Kasumi-1 (cell line): ENCODE measurements at places on chromosomes 3 and 15.

- no peak for DNase-seq
Measured at GRCh38 chr3:32614956-32615355, 44.3 kb upstream of the DYNC1LI1 start.

GRCh38 chr3:55445551-55445950, 41.6 kb downstream of the WNT5A start:
- DNase-seq: no peak

DNA sequence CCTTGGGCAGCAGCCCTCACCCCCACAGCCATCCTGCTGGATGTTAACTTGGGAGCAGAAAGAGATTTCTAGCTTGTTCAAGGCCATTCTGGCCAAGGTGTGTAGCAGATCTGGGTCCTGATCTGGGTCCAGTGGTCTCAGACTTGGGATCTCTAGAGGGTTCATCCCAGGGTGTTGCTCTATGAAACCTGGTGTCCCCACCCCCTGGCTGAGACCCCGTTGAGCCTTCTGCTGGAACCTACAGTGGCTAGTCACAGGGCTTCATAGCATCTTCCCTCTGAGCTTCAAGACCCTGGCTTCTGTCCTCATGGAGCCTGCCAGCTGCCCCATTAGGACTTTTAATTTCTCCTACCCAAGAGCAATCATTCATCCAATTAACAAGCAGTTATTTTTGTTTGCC, 64.3 kb downstream of the EPHB1 start:
- DNase-seq: no peak

GRCh38 chr3:177221744-177222143, 24.5 kb upstream of the TBL1XR1 start:
- DNase-seq: peak; percentile 17

- DNase-seq: no peak
Measured at GRCh38 chr3:66076861-66077470, 38.2 kb upstream of the MAGI1 start.

DNA sequence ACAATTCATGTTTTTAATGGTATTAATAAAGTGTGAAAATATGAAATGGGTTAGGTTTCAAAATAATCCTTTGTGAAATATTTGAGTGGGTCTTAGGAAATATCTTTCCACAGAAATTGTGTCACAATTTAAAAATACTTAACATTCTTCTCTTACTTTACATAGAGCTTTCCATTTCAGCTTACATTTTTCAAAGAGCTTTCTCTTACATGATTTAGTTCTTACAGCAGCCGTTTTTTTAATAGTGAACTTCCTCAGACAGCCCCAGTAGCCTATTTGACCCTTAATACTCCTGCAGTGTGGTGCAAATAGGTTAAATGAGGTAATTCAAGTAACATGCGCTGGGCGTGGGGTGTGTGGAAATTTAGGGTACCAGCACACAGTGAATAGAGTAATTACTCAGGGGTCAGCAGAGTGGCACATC, 21.8 kb downstream of the P2RY12 start:
- no peak for DNase-seq

GRCh38 chr3:144923046-144923775, 951.6 kb downstream of the DIPK2A start:
- no peak for DNase-seq

- DNase-seq: no peak
Measured at GRCh38 chr15:77295446-77295845, 124.5 kb downstream of the PEAK1 start.

DNA sequence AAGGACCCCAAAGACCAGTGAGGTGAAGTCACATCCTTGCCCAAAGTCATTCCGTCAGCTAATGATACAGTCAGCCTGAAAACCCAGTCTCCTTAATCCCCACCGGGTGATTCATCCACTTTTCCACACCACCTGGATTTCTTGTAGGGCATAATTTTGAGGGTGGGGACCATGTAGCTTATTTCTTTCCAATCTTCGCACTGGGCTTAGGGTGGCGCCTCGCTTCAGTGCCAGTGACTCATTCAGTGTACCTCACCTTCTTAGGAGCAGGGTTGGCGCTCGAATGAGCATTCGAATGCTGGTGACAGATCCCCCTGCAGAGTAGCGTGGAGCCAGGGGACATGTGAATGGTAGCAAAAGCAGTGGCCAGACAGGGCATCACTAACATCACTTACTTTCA, 24.0 kb downstream of the BMF start:
- no peak for DNase-seq

GRCh38 chr3:196320137-196320536, 2.1 kb upstream of the DYNLT2B start:
- DNase-seq: peak; percentile 12

- no peak for DNase-seq
Measured at GRCh38 chr15:28107111-28107903, 8.2 kb upstream of the OCA2 start.

DNA sequence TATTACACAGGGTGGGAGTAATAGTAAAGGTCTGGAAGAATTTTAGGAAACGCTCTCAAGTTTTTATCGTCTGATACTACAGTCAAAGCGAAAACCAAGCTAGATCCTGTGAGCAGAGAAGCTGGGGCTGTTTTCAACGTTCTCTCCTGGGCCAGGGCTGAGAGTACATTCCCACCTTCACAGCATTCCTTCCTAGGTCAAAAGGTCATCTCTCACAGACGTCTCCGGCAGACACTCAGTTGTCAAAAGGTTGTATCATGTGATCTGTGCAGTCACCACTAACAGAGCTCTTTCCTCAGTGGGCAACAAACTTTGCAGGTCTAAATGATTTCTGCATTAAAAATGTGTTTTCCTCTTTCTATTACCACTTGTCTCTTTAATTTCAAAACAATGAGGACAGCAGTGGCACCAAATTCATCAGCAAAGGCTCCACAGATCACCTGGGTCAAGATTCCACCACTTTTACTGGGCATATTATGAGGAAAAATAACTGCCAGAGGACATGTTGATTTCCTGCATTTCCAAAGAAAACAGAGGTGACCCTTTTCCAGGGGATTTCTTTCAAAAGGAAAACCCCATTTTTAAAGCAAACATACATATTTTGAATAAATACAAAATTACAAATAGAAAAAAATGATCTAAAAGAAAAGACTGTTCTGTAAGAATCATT, 41.9 kb downstream of the MEIS2 start:
- no peak for DNase-seq

DNA sequence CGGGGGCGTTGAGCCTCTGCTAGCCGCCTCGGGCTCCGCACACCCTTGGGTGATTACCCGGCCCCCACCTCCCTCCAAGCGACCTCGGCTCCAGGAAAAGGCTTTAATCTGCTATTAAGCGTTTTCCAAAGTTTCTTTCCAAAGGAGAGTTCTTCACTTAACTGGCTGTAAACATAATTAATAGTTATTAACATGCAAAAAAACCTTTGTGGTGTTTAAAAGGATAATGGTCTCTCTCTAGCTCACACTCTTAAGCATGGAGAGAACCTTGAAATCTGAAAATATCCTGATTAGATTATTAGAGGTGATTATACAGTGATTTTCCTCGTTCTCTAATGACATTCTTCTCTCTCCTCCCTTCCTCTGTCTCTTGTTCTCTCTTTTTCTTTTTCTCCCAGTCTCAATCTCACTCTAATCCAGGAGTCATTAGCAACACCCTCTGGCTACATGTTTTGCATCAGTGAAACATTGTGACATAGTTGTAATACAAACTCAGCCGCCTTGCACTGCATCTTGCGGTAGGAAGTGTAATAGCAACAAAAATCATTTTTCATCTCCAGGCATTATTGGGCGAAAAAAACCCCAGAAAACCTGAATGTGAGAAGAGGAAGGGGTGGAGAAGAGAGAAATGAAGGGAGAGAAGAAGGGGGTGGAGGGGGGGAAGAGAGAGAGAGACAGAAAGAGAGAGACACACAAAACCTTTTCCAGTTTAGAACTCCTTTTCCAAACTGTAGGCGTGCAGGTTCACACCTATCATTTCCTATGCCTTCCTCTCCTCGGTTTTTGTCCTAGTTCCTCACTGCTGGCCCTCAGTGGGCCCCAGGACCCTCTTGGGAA, 24.4 kb downstream of the NR2F2 start:
- no peak for DNase-seq

DNA sequence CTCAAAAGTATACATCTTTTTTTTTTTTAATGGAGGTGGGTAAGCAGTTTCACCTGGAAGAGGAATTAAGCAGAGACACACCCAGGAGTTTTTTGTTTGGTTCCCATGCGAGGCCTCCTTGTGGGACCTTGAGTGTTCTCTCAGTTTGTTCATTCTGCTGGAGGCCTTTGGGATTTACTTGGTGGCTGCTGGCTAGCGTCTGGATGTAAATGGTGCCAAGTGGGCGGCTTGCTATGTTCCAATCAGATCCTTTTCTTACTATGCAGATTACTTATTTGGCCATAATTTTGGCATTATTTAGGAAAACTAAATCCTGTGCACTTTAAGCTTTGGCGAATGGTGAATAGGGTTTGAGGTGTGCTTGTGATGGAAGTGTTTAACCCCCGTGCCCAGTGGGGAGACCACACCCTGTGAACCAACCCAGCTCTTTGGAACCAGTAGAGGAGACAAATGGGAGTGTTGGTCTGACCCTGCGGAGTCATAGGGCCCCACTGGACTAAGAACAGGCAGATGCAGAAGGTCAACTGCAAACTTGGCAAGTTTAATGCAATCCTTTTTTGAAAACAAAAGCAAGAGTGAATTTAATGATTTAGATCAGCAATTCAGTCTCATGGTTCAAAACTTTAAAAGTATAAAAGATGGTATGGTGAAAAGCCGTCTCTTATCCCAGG, 79.4 kb downstream of the EBLN2 start:
- no peak for DNase-seq

GRCh38 chr3:132726341-132726823, 4.2 kb upstream of the NPHP3 start:
- peak; percentile 62 for DNase-seq

DNA sequence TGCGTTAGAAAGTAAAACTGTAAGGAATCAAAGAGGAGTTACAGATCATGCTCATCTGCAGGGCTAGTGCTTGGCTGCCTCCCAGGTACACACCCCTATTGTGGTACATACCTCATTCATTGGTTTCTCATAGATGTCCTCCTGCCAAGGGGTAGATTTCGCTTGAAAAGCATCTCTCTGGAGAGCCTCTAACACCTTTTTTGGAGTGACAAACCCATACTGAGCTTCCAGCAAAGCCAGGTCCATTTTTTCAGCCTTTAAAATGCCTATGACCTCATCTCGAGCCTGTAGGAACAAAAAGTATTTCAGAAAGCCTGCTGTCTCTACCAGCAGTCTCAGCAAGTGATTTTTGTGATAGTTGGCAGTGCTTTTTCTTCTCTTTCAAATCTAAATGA, 112.1 kb downstream of the CMSS1 start:
- no peak for DNase-seq

DNA sequence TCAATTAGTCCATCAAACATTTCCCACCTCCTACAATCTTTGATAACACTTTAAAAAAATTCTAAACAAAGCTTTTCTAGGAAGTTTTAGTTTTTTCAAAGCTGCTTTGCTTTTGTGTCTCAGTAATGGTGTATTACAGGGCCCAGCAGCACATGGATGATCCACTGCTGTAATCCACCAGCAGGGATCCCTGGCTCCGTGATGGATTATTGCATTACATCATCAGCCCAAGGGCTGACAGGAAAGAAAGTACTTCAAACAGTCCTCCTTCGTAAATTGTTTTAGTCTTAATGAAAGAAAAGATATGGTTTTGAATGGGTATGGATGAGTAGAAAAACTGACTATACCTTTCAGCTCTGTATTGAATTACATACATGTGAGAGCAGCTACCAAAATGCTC, 688.9 kb upstream of the NAALADL2 start:
- DNase-seq: no peak

- no peak for DNase-seq
Measured at GRCh38 chr3:148162132-148162531, 535.6 kb upstream of the AGTR1 start.

- peak; percentile 27 for DNase-seq
Measured at GRCh38 chr15:40928821-40929659, at the start of gene DLL4. DLL4 (plus strand) TSS chr15:40929340; CDS start chr15:40929669, 329 bp downstream.

DNA sequence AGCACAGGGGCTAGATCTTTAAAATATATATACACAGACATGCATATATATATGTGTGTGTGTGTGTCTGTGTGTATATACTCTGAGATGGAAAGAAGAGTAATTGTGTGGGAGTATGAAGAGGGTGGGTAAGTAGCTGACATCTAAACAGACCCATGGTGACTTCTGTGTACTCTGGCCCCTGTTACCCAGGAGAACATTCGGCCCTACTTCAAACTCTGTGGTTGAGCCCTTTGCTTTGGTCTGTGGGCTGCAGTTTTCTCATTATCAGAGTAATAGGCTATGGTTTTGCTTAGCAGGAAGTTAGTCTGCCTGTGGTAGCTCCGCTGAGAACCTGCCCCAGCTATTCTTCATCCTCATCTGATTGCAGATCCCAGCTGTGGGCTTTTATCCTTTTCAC, 141.4 kb downstream of the RBPMS2 start:
- DNase-seq: peak; percentile 66

DNA sequence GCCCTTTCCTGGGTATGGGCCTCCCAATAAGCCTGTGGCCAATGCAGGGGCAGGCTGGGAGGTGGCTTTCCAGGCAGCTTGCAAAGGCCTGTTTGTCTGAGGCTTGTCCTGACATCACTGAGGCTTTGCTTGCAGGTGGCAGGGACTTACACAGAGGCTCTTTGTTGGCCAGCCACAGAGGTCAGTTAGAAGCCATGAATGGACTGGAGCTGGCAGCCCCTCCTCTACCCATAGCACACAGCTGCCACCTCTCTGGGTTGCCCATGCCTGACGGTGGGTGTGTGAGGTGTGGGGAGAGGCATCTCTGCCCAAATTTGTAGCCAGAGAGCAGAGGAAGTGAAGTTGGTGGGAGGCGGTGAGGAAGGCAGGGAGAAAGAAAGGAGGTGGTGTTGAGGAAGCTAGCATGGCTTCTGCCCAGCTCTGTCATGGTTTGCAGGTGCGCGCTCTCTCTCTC, 17.1 kb downstream of the LIMD1 start:
- DNase-seq: no peak

GRCh38 chr15:90710436-90711027, 6.6 kb upstream of the BLM start:
- no peak for DNase-seq

GRCh38 chr3:17765819-17766472, 23.5 kb upstream of the TBC1D5 start:
- DNase-seq: no peak

- DNase-seq: no peak
Measured at GRCh38 chr15:99315636-99316035, 64.4 kb downstream of the LRRC28 start.

DNA sequence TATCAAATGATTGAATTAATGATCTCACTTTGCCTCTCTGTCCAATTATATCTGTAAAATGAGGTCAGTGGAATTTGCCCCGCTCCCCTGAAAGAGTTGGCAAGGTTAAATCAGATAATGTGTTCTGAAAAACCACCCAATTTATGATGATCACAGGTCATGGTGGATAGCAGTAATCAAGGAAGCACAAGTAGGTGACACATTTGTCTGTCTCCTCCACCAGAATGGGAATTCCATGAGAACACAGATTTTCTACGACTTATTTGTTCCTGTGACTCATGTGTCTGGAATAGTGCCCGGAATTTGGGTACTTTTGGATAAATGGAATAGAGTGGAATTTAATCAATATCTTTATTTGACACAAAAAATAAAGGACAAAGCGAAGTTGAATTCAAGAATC, 220.9 kb upstream of the SUCLG2 start:
- no peak for DNase-seq

GRCh38 chr15:92095693-92096092, 242.2 kb downstream of the SLCO3A1 start:
- DNase-seq: peak; percentile 79

GRCh38 chr3:55709411-55710012, 222.4 kb upstream of the WNT5A start:
- no peak for DNase-seq
